CD8-positive, alpha-beta memory T cell (primary cell): ENCODE measurements at places on chromosomes 13 and 19. TPM values are rescaled to one million over a fixed set of nuclear protein-coding genes. Genes with fewer than 3 reads are reported as not detected.

GRCh38 chr13:82088781-82089180 is 1747.9 kb upstream of the SPRY2 start:
- no peaks in the 10 kb centered on the region for H3K27me3 ChIP-seq
- H3K4me3 ChIP-seq = no peak overlapping the region
- H3K36me3 ChIP-seq = no peaks in the 10 kb centered on the region
- H3K4me1 ChIP-seq = no peaks in the 10 kb centered on the region

GRCh38 chr13:51222686-51223559 is 725 bp downstream of the FAM124A start:
- no peaks in the 10 kb centered on the region for H3K36me3 ChIP-seq
- H3K27me3 ChIP-seq = peaks cover 32% of the 10 kb centered on the region
- H3K27ac ChIP-seq = no peak overlapping the region
- no peak overlapping the region for H3K4me3 ChIP-seq
- DNase-seq = no peak
- no peaks in the 10 kb centered on the region for H3K4me1 ChIP-seq

- no peak overlapping the region for H3K27ac ChIP-seq
- no peaks in the 10 kb centered on the region for H3K27me3 ChIP-seq
- H3K4me3 ChIP-seq = no peak overlapping the region
These were observed 134.4 kb downstream of the RBM26 start for GRCh38 chr13:79271616-79272015.

DNA sequence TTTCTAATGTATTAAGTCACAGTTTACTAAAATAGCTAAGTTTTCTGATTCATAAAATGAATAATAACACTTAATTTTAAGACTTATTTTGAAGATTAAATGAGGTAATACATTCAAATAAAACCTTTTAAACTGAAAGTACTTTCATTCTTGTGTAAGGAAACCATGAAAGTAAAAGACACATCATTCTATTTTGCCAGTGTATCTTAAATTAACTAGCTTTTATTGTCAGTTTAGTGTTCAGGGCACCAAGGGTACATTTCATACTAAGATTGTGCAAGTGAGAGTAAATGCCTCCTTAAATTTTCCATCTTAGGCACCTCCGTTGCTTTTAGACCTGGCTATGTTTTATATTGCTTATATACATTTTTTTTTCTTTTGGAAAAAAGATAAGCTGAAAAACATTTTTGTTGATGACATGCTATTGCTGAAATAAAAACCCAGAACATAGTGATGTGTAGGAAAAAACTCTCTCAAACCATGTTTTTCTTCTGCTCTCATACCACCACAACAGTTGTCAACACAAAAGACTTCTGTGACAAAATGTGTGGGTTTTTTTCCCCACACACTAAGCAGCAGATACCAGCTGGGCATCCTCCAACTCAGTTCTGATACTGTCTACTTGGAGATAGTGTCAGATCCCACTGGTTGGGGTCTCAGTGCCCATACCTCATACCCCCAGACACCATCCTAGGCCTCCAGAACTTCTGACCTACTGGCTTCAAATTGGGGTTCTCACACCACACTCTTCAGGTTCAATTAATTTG is 30.7 kb upstream of the LPAR6 start:
- peaks cover 11% of the 10 kb centered on the region for H3K4me1 ChIP-seq
- no peaks in the 10 kb centered on the region for H3K27me3 ChIP-seq
- H3K4me3 ChIP-seq = no peak overlapping the region
- no peaks in the 10 kb centered on the region for H3K36me3 ChIP-seq

DNA sequence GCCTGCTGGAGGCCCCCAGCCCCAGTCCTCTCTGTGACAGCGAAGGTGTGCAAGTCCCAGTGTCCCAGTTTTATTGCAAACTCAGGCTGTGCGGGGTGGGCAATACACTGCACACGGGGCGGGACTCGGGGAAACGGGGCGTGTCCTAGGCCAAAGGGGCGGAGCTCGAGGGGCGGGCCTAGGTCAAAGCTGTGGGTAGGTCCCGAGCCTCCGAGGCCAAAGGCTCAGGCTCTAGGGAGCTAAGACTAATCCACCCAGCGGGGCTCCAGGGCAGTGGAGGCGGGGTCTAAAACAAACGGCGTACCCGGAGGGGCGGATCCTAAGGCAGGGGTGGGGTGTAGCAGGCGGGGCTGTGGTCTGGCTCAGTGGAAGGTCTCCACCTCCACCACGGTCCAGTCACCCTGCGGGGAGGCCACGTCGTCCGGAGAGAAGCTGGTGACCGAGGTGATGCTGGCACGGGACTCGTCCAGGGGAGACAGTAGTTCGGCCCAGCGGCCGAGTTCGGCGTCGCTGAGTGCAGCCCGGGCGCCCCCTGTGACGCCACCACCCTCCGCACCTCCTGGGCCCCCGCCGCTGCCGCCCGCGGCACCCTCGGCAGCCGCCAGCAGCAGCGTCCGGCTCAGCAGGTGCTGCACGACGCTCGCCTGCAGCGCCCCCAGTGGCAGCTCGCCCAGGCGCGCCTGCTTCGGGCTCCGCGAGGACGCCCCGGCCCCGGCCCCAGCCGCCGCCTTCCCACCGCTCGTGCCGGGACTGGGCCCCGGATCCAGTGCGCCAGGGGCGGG is 5.3 kb downstream of the PRR36 start:
- H3K27ac ChIP-seq = peak overlapping the region; percentile 59
- peaks cover 19% of the 10 kb centered on the region for H3K27me3 ChIP-seq
- no peaks in the 10 kb centered on the region for H3K36me3 ChIP-seq
- DNase-seq = peak; percentile 94
- H3K4me1 ChIP-seq = peaks cover 33% of the 10 kb centered on the region
- peak overlapping the region; percentile 81 for H3K4me3 ChIP-seq

- no peaks in the 10 kb centered on the region for H3K36me3 ChIP-seq
- H3K27me3 ChIP-seq = peaks cover 6% of the 10 kb centered on the region
- no peak overlapping the region for H3K4me3 ChIP-seq
These were observed 492 bp upstream of the PGLYRP1 start for GRCh38 chr19:46023311-46023779.

GRCh38 chr19:3184847-3185460 is 776 bp upstream of the NCLN start:
- peak overlapping the region; percentile 64 for H3K27ac ChIP-seq
- no peak for DNase-seq
- H3K36me3 ChIP-seq = peaks cover 7% of the 10 kb centered on the region
- peak overlapping the region; percentile 92 for H3K4me3 ChIP-seq
- peaks cover 62% of the 10 kb centered on the region for H3K4me1 ChIP-seq

DNA sequence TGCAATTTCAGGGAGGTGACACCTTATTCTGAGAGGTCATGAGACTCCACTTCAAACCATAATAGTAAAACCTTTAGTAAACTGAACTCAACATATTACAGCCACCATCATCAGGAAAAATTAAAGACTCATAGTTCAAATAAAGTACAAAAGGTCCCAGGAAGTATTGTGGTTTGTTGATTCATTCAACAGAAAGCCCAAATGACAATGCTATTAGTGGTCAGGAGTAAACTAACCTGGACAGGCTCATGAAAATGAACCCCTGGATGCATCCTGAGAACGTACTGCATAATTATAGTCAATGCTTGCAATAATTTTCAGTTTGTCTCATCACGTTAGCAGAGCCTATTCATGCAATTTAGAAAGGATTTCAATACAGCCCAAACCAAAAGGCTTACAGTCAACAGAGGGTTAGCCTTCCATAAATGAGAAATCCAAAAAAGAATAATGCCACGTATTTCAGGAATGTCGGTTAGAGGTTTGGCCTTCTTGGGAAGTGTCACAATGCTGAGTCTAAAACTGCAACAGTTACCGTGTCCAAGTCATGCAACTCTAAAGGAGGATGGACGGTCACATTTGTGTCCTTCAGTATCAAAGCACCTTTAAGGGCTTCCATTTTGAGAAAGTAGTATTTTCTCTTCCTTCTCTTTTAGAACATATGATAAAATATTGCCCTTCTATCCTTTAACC is 280.8 kb downstream of the ABCC4 start:
- no peak for DNase-seq
- H3K36me3 ChIP-seq = no peaks in the 10 kb centered on the region
- H3K27ac ChIP-seq = no peak overlapping the region
- no peaks in the 10 kb centered on the region for H3K4me1 ChIP-seq
- no peaks in the 10 kb centered on the region for H3K27me3 ChIP-seq
- no peak overlapping the region for H3K4me3 ChIP-seq

GRCh38 chr13:45763419-45763818 is 61.3 kb downstream of the CBY2 start:
- no peaks in the 10 kb centered on the region for H3K27me3 ChIP-seq
- H3K36me3 ChIP-seq = no peaks in the 10 kb centered on the region
- H3K4me3 ChIP-seq = no peak overlapping the region
- no peak overlapping the region for H3K27ac ChIP-seq
- DNase-seq = no peak
- H3K4me1 ChIP-seq = no peaks in the 10 kb centered on the region

DNA sequence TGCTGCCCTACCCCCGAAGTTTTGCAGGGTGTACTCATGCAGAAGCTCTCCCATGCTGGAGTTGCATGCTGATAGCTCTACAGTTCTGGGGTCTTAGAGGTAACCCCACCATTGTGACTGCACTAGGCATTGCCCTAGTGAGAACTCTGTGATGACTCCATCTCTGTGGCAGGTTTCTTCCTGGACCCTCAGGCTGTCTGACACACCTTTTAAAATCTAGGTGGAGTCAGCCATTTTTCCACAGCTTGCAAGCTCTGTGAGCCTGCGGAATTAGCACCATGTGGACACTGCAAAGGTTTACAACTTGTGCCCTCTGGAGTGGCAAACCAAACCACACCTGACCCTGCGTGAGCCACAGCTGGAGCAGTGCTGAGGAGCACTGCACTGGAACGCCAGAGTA is 636.2 kb upstream of the SPRY2 start:
- DNase-seq = no peak
- H3K27me3 ChIP-seq = no peaks in the 10 kb centered on the region
- H3K4me1 ChIP-seq = no peaks in the 10 kb centered on the region
- H3K4me3 ChIP-seq = no peak overlapping the region
- H3K27ac ChIP-seq = no peak overlapping the region

DNA sequence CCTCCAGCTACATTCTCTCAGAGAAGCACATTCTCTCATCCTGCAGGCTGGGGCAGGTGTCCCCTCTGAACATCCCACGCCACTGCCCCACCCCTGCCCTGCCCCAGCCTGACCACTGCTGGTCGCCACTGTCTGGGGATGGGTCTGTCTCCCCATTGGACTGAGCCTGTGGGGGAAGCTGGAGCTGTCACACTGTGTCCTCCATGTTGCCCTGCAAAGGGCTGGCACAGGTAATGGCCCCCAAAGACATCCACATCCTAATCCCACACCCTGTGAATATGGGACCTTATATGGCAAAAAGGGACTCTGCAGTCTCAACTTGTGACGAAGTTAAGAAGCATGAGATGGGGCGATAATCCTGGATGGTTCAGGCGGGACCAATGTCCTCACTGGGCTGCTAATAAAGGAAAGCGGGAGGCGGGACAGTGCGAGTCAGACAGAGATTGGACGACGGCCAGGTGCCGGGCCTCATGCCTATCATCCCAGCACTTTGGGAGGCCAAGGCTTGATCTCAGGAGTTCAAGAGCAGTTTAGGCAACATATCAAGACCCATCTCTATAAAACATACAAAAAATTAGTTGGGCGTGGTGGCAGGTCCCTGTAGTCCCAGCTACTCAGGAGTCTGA is 9.1 kb downstream of the AP2S1 start:
- no peak for DNase-seq
- no peaks in the 10 kb centered on the region for H3K4me1 ChIP-seq
- H3K27ac ChIP-seq = no peak overlapping the region
- no peaks in the 10 kb centered on the region for H3K36me3 ChIP-seq

DNA sequence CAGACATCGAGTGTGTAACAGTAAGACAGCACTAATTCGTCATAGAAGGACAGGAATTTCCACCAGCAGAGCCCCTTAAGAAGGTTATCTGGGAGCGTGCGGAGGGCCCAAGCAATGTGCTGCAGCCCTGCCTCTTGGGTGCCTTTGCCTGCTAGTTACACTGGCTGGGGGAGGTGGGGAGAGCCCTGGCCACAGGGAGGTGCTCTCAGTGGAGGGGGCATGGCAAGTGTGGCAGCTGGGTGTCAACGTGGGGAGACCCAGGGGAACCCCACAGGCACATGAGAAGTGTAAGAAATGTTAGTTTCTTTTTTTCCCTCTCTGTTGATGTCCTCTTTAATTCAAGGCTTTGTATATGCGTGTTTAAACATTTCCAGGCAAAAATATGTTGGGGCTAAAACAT is 50.9 kb upstream of the TMTC4 start:
- no peaks in the 10 kb centered on the region for H3K4me1 ChIP-seq
- H3K27me3 ChIP-seq = no peaks in the 10 kb centered on the region
- DNase-seq = no peak

DNA sequence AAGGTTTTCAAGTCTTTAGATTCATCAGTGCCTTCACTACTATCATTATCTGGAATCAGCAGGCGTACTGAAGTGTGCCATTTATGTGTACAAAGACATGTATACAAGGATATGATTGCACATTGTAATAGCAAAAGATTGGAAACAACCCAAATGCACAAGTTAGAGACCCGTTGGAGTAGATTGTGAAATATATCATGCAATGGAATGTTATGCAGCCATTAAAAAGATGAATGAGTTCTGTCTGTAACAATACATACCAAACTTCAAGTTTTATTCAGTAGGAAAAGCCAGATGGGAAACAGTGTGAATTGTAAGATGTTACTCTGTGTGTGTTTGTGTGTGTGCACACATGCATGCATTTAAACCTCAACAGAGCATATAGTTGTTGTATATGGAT is 97.9 kb downstream of the DGKH start:
- H3K4me3 ChIP-seq = no peak overlapping the region
- H3K4me1 ChIP-seq = no peaks in the 10 kb centered on the region
- H3K27me3 ChIP-seq = no peaks in the 10 kb centered on the region
- DNase-seq = no peak
- no peaks in the 10 kb centered on the region for H3K36me3 ChIP-seq

DNA sequence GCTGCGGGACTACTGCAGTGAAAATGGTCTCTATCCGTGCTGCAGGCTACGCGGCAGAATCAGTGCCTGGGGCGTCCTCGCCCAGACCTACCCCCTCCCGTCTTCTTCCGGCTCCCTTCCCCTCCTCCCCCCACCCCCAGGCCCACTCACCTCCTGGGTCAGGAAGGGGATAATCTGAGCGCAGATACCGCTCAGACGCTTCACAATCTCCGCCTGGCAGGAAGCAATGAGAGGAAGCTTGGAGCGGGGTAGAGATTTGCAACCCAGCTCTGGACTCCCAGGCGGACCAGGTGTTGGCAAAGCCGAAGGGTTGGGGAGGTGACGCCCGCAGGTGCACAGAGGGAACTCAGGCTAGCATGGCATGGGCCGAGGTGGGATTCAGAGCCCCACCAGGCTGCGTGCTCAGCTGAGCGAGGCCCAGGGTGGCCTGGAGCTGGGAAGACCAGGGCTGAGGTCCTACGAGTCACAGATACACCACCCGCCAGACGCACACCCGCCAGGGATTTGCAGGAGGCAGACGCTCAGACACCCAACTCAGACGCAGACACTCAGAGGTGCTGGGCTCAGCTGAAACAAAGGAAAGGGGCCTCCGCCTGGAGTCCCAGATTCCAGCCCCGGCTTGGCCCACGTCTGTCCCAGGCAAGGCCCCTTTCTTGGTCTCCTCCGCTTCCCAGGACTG is 4.1 kb downstream of the TLE2 start:
- no peaks in the 10 kb centered on the region for H3K27me3 ChIP-seq
- DNase-seq = no peak
- no peak overlapping the region for H3K27ac ChIP-seq
- H3K36me3 ChIP-seq = no peaks in the 10 kb centered on the region

The NLRP11 gene
- total RNA-seq = 0.11 TPM

The ZNF136 gene
- 13.0 TPM for total RNA-seq

The ARHGAP45 gene
- 212 TPM for total RNA-seq

The C5AR1 gene
- 1.8 TPM for total RNA-seq
